Occipital lobe (tissue), 3 donors: ENCODE measurements at places on chromosomes 11 and 22. TPM values are rescaled to one million over a fixed set of nuclear protein-coding genes. Genes with fewer than 3 reads are reported as not detected.

DNA sequence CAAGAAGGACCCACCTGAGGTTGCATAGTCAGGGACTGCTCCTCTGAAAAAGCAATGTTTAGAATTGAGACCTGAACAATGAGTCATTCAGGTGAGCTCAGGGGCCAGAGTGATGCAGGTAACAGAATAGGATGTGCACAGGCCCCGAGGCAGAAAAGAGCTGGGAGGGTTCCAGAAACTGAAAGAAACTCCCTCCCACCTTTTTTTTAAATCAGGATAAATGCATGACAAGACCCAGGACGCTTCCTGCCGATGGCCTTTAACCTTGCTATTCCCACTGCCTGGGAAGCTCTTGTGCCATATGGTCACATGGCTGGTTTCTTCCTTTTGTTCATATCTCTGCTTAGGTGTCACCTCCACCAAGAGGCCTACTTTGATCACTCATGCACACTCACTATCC, 214.2 kb upstream of the ZBED5 start:
- DNase-seq: no peak

DNA sequence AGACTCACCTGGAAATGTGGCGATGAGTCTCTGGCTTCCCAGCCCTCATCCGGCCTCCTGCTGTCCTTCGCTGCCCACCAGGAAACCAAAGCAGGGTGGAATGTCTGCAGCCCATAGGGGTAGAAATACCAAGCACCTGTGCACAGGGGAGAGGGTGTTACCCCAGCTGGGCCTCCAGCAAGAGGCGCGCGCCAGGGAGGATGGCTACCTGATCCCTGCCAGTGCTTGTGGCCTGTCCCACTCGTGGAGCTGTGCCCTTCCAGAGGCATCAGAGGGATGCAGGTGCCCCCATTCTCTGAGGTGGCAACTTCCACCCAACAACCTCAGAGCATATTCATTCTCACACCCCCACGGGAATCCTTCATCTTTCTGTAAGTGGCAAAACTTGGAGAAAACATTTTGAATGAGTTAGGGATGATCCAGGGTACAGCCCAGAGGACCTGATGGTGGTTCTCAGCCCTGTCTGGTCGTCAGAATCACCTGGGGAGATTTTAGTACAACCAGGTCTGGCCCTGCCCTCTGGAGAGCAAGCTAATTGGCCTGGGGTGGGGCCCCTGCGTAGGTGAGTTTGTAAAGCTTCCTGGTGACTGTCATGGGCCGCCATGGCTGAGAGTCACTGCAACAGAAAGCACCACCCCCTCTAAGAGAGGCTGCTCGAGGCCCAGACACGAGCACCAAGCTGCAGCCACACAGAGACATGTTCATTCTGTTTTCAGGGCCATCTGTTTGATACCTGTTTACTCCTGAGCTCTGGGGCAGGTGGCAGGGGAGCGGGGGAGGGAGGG, 9.9 kb downstream of the SUN2 start:
- no peak for DNase-seq

Gene SHISAL1
- total RNA-seq: 13.9 TPM

Gene OR51E2
- total RNA-seq: not detected

DNA sequence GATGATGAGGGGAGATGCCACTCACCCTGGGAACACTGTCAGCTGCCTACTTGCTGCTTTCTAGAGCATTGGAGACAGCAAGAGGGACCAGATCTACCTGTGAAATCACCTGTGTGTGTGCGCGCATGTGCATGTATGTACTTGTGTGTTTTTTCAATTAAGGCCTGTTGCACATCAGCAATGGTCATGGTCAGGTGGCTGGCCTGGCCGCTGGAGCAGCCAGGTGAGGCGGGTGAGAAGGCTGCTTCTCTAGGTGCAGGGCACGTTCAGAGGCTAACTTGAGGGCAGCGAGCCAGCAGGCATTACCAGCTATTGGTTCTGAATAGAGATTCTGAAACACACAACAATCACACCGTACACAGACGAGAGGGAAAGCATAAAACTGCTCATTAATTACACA, 65.1 kb downstream of the PARVG start:
- no peak for DNase-seq

Gene APOL5
- total RNA-seq: not detected

- no peak for DNase-seq
These were observed 195.9 kb downstream of the BCR start for GRCh38 chr22:23376256-23376655.

Gene RIMBP3B
- 0.62 TPM for total RNA-seq
